ENCODE measurements at places on chromosomes 16 and 17.
A peak's percentile ranks its signal among the peaks of the same experiment; 100 is the strongest.

DNA sequence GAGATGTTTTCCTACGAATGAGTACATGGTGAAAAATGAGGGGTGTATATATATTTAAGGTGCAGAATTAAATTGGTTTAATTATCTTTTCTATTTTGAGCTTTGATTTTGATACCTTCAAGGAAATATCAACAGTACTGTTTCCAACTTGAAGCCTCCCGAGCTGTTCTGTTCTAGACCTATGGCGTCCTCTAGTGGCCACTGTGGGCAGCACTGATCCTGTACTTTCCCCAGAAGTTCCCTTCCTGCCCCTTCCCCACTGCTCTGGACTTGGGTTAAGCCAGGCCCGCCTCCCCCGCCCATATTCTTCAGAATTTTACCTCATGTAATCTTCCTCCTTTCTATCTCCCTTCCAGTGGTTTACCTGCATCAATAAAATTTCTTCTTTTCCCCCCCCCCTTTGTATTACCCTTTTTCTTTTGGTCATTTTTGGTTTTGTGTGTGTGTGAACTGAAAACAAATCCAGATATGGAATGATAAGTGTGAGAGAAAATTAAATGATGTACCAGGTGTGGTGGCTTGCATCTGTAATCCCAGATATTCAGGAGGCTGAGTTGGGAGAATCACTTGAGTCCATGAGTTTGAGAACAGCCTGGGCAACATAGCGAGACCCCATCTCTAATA, 1643.5 kb downstream of the TP53TG3F start:
- DNase-seq, result no peak

- no peak for DNase-seq
Observed at GRCh38 chr16:66988197-66988788, at the start of gene CES4A. Gene CES4A (plus strand): TSS chr16:66988589. CDS start chr16:66988773, 184 bp downstream.

GRCh38 chr16:561413-561794, 1.2 kb downstream of the PRR35 start:
- no peak for DNase-seq

GRCh38 chr17:79796444-79796762, 474 bp downstream of the CBX8 start:
- no peak for DNase-seq

- no peak for DNase-seq
Observed at GRCh38 chr17:7380855-7381683, at the start of gene TNK1. Gene TNK1 (plus strand): TSS chr17:7381089. CDS start chr17:7382927, 1,838 bp downstream.

- DNase-seq, result no peak
Observed at GRCh38 chr17:721540-721937, 6.9 kb upstream of the VPS53 start.

GRCh38 chr17:14051692-14052091, 17.6 kb upstream of the COX10 start:
- DNase-seq, result no peak

DNA sequence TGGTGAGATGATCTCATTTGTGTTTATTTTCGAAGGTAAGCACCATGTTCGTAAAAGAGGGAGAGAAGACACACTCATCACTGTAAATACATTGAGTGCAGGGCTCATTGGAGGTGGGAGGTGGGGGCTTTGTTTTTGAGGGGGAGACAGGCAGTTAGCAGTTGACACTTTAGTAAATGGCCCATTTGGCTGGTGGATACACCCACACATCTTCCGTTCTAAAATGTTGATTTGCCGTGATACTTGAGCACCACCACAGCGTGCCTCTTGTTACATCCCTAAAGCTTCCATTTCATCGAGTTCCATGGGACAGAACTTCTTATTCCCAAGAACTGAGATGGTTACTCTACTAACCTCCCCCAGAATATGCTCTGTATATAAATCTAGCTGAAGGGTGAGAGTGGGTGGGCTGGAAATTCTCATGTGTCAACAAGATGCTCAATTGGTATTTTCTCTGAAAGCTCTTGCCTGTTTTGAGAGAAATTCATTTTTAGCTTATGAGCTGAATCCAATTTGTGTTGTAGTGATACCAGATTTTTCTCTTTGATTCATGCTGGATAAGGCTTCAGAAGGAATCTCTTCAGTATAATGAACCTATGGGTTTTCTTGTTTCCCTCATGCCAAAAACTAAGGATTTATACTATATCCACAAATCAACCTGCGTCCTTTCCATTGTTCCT, 314.3 kb downstream of the RBFOX1 start:
- DNase-seq, result no peak

GRCh38 chr16:11310997-11311561, 29.9 kb upstream of the PRM1 start:
- peak; percentile 54 for DNase-seq

DNA sequence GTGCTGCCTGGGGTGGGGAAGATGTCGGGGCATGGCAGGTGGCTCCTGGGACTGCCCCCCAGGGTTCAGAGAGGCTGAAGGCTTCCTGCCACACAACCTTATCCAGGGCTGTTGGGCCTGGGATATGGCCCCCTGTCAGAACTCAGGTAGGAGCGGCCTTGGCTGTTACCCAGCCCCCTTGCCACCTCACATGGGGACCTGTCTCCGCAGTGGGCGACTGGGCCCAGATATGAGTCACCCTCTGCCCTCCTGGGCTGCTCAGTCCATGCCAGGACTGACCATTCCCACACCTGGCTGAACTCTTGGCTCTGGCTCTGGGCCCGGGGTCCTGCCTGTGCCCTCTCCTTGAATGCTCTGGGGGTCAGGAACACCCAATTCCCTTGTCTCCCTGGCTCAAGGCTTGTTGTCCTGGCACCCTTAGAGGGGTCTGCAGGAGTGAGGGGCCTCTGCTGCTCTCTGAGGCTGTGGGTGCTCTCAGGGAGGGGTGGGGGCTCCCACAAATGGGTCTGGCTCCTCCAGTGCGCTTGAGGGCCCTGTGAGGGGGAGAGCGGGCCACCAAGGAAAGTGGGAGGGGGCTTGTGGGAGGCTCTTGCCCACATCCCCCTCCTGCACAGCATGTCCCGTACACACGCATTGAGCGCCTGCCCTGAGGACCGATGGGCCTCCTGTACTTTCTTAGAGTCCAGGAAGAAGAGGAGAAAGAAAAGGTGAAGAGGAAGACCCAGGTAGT, 36.0 kb downstream of the LGALS9 start:
- no peak for DNase-seq

DNA sequence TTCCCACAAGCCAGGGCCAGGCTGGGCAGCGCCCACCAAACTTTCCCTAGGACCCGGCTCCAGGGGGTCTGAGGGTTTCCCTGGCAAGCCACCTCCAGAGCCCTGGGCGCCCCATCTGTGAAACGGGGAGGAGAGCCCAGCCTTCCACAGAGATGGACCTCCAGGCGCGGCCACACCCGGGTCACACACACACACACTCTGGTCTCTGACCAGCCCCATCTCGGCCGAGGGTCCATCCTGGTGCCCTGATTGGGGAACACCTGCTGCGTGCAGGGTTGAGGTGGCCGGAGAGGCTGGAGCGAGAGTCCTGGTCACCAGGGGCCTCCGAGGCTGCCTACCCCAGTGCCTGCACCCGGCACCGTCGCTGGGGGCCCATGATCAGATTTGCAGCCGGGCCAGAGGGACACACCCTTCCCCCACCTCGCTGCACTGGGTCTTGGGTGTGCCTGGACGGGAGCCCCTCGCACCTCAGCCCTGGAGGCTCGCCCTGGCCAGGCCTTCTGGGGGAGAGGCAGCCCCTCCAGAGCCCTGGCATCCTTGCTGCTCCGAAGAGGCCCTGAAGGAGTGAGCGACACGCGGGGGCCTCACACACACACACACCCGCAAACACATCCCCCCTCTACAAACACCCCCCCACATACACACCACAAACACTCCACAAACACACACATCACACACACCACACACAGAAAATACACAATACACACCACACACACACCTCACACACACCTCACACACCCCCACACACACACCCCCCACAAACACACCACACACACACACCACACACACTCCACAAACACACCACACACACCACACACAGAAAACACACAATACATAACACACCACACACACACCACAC, 29.7 kb downstream of the SLC25A10 start:
- DNase-seq, result no peak

DNA sequence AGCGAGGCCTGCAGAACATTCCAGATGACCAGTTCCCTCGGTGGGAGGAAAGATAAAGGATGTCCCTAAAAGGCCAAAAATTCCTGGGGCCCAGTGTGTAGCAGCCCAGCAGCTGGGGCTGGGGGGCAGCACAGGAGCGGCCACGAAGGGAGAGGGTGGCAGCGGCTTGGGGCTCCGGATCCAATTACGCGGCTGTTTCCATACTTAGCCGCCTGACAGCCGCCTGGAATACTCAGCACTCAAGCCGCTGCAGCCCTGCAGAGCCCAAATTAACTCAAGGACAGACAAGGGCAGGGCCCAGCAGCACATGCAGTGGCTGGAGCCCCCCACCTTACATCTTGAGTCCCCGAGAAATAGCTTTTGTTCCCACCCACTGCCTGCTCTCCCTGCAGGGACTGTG, 1.3 kb downstream of the SRL start:
- no peak for DNase-seq

DNA sequence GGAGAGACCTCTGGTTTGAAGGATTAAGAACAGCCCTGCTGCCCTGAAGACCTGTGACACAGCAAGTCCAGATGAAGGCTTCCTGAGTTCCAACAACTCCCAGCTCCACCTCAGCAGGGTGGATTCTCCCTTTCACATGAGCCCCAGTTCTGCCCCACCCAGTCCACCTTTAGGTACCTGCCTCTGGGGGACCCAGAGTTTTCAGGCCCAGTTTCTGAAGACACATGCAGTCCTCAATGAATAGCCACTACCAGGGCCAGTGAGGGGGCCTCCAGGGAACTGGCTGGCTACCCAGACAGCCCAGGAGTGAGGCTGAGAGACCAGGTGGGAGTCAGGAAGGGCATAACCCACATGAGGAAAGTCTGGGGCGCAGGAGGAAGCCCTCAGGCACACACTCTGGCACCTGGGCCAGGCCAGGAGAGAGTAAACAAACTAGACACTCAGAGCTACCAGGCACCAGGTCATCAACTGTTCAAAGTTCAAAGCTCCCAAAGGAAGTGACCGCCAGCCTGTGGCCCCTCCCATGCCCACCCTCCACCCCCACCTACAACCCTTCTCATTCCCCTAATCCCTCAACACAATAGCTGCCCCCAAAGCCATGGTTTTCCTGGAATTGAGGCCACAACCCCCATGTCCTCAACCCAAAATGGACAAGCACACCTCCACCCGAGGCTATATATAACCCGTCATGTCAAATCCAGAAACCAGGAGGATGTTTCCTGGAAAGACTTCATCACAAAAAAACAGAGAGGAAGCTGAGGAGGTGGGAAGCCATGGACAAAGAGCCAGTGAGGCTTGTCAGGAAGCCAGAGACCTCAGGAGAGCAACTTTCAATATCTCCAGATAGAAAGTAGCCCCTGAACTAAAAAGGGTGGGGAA, 2.1 kb downstream of the MYO18A start:
- DNase-seq, result no peak

DNA sequence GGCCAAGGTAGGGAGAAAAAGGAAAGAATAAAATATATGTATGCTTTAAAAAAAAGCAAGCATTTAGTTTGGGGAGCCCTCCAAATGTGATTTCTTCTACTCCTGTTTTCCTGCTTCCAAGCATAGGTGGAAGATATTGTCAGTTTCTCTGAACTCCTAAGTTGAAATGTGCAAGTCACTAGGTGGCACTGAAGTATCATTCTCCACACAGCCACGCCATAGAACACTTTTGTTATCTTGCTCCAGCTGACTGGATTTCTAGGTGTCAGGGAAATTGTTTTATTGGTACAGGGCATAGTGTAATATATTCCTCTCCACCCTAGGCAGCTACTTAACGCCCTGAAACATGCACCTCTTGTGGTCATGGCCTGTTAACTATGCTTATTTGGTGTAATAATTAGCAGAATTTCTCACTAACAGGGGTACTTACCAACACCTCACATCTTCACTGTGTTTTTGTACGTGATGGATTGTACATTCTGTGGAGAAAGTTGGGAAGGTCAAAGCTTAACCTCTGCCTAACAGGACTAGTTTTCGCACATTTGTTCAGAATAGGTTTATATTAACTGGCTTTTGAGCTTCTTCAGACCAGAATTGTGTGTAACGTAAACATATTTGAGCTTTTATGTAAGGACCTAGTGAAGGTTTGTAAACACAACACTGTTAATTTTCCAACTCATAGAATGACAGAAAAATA, 69.3 kb downstream of the FTO start:
- DNase-seq, result peak; percentile 9

GRCh38 chr17:28928061-28928460, 23.3 kb downstream of the PHF12 start:
- peak; percentile 33 for DNase-seq

DNA sequence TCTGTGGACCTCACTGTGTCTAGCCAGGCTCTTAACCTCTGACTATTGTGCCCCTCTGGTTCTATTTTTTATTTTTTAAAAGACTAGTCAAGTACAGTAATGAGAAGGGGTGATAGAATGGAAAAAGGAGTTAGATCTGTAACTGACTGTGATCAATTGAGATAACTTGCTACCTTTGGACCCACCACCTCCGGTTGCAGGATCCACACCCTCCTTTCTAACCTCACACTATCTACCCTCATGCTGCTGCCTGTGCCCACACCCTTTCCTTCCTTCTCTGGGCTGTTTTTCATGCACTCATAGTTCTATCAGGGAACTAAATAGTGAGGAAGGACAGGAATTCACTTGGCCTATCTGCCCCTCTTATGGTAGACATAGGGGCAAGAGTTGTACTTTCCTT, 172.3 kb downstream of the KATNIP start:
- DNase-seq, result no peak

GRCh38 chr16:50538411-50539052, 9.7 kb upstream of the NKD1 start:
- no peak for DNase-seq

DNA sequence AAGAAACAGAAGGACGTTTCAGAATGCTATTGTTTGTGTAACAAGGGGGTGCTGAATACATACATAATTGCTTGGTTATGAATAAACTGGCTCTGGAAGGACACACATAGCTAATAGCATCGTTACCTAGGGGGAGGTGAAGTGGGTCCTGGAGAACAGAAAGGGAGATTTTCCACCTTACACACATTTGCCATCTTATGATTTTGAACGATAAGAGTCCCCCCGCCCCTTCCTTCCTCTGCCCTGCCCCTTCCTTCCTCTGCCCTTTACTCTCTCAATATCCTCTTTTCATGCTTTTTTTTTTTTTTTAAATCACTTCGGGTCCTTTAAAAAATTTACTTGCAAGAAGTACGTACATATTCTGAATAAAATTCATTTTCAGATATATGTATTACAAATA, 902 bp upstream of the DHRS7B start:
- DNase-seq, result peak; percentile 83

- no peak for DNase-seq
Observed at GRCh38 chr17:17505610-17506171, 9.5 kb upstream of the RASD1 start.

- DNase-seq, result no peak
Observed at GRCh38 chr16:88991813-88992350, 14.9 kb upstream of the CBFA2T3 start.

DNA sequence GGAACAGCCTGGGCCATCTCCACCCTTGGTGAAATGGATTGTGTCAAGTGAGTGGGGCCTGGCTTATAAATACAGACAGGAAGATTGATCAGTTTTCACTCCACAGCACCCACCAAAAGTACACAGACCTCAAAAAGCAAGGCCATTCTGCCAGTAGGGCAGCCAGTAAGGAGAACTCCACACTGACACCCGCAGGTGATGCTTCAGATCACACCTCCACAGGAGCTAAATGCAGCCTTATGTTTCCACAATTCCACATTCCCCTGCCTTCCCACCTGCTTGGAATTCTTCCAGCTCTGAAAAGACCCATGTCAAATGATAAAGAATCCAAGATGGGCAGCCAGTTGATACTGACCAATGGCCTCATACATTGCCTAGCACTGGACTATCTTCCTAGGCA, 191.1 kb downstream of the ZFHX3 start:
- DNase-seq, result no peak

Data from CD4-positive, alpha-beta T cell treated with Interleukin-10 for 1 hour (primary cell).